ENCODE measurements at places on chromosomes 4 and X.

- ATAC-seq, result no peak
Measured at GRCh38 chr4:38717604-38718003, 53.6 kb downstream of the KLF3 start.

GRCh38 chr4:57122959-57123358, 12.8 kb upstream of the IGFBP7 start:
- no peak for ATAC-seq

GRCh38 chr4:183840311-183840710, 64.8 kb upstream of the STOX2 start:
- ATAC-seq, result peak; percentile 96

DNA sequence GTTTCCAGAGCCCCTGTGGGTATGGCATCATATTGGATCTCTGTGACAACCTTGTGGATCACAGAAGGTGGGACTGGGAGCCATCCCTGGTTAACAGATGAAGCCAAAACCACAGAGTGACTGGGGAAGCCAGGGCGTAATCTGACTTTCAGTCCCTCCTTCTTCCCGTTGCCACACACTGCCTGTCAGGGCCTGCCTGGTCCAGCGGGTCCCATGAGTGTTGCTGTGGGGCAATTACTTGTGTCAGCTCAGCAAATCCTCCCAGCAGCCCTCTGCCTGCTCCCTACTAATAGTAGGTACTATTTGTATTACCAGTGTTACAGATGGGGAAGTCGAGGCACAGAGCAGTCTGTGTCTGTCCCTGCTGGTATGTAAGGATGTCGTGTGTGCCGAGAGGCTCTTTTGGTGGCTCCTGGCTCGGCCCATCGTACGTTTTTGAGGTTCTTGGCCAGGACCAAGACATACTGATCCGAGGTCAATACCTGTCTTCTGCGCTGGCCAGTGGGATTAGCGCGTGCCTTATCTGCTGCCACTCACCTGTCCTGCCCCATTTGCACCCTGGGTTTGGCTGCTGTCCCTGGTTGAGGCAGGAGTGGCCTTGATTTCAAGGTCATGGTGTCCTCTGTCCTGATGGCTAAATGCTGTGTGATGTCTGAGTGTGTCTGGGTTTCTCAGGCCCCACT, 5.7 kb downstream of the NSG1 start:
- no peak for ATAC-seq

GRCh38 chrX:3585719-3586118, 127.7 kb downstream of the PRKX start:
- no peak for ATAC-seq

DNA sequence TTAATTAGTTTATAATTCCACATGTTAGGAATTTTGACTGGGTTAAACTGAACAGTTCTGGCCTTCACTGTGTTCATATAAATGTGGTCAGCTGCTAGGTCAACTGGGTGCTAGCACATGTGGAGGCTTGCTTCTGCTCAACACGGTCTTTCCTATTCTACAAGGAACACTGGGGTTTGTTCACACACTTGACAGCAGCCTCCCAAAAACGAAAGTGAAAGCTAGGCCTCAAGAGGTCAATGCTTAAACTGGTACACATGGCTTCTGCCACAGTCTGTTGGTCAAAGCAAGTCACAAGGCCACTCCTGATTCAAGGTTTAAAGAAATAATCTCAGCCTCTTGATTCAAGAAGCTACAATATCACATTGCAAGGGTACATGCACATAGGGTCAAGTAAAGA, 126.5 kb downstream of the QDPR start:
- ATAC-seq, result peak; percentile 38

DNA sequence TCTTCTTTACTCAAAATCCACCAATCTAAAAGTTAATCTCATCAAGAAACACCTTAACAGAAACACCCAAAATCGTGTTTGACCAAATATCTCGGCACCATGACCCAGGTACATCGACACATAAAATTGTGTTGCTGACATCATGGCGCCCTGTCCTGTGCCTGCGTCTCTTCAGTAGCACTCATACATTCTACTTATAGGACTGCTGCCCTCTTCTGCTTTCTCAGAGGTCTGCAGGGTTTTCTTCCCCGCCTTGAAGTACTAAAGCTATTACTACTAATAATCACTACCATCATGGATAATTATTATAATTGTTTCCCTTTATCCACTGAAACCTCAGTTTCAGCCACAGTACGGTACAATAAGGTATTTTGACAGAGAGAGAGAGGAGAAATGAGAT, 1403.1 kb upstream of the TENM3 start:
- no peak for ATAC-seq

- no peak for ATAC-seq
Measured at GRCh38 chr4:173146456-173146855, 22.2 kb upstream of the GALNT7 start.
